Stimulated activated CD4-positive, alpha-beta T cell treated with anti-CD3 and anti-CD28 coated beads, Interleukin-4, amount 100 ng/mL, for 48 hours (primary cell): ENCODE measurements at places on chromosomes 6 and 20.

DNA sequence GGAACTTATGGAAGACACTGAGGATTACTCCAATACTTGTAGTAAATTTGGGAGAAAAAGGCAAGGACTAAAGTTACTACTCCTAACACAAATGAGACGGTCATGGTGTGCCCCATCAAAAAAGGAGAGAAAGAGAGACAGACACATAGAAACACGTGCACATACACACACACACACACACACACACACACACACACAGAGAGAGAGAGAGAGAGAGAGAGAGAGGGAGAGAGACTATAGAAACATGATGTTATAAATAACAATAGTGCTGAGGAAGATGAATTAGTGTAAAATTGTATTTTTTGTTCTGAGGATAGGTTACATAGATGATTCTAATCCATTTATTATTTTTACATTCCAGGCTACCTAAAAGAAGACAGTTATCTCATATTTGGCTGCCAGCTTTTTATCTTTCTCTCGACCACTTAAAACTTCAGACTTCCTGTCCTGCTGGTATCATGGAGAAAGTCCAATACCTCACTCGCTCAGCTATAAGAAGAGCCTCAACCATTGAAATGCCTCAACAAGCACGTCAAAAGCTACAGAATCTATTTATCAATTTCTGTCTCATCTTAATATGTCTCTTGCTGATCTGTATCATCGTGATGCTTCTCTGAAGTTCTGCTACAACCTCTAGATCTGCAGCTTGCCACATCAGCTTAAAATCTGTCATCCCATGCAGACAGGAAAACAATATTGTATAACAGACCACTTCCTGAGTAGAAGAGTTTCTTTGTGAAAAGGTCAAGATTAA is 10.5 kb downstream of the PLN start:
- no peak for DNase-seq

DNA sequence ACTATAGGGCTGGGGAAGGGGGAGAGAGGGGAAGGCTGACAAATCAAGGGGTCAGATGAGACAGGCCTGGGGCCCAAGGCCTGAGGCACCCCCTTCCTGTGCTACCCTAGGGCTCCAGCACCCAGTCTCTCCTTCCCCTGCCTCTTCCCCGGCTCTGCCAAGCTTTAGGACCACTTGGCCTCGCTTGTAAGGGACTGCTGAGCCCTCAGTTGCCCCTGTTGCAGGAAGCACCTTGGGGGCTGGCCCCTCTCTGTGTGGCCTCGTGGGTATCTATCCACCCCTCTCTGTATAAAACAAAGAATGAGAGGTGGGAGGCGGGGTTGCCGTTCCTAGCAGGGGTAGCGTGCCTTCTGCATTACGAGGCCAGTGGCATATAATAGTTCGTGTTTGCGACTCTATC is 21.4 kb upstream of the SMOC2 start:
- no peak for DNase-seq

DNA sequence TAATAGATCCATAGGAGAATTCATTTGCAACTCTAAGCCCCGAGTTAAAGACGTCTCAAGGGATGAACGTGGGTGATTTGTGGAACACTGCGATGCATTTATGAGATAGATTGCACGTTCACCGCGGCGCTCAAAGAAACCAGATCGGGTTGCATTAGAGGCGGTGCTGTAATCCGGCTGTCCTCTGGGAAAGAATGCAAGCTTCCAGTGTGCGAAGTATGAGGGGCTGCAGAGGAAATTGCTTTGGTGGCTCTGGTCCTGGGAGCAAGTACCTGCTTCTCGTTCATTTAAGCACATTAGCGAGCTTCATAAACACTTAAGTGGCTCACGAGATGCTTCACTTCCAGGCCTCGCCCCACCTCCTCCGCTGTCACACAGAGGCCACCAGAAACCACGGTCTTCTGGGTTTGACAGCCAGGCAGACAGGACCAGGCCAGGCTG is 182.3 kb downstream of the CDH4 start:
- DNase-seq, result no peak

DNA sequence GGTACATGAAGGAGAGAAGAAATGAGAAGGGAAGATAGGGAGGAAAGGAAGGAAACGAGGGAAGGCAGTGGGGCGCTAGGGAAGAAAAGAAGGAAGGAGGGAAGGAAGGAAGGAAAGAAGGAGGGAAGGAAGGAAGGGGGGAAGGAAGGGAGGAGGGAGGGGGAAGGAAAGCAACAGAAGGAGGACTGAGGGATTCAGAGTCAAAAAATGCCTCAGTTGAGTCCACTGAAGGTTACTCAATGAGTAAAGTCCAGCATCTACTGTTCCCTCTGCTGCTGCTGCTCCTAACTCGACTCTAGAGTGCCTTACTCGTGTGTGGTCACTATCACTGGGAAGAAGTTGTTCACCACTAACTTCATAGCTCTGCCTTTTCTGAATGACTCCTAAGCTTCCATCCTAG is 33.8 kb downstream of the PHACTR1 start:
- no peak for DNase-seq

- no peak for DNase-seq
Observed at GRCh38 chr6:157471077-157471686, 90.2 kb downstream of the ZDHHC14 start.

- no peak for DNase-seq
Observed at GRCh38 chr6:160955508-160956295, 35.9 kb upstream of the MAP3K4 start.

DNA sequence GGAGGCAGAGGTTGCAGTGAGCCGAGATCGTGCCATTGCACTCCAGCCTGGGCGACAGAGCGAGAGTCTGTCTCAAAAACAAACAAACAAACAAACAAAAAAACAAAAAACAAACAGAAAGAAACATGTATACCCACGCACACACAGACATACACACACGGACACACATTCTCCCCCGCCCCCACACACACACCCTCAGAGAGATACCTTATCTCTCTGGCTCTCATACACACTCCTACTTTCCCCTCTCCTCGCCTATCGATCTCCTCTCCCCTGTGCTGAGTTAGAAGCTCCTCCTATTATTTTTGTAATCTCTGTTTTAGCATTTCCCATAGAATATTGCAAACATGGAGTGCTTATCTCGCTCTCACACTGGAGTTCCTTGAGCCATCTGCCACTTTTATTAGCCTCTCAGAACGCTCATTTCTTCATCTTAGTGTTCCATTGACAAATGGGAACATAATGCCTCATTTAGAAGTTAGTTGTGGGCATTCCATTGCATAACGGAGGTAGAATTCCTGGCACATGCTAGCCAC is 144.2 kb upstream of the CITED2 start:
- no peak for DNase-seq
